ENCODE measurements at places on chromosomes 13 and 19.
A peak's percentile ranks its signal among the peaks of the same experiment; 100 is the strongest.

DNA sequence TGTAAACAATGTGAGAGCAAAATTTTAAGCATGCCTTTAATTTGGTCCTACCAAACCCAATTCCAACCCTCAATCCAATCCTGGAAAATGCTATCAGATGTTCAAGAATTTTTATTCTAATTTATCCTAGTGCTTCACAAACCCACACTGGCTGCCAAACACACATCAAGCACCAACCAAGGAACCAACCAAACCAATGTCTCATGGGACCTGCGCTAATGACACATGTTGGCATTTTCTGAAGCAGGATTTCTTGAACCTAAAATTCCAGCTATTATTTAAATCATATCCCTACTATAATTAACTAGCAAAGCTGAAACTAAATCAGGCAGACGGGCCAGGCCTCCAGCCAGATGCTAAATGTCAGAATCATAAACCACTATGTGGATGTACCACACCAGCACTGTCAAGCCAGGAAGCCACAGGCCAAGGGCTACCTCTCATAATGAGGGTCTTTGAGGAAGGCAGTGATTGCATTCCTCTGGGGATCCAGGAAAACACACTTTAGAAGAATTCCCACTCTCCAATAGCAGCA lies 5.8 kb downstream of the LATS2 start:
- DNase-seq = no peak

- no peak for DNase-seq
These were observed 826.4 kb downstream of the GPC5 start for GRCh38 chr13:92224825-92225224.

DNA sequence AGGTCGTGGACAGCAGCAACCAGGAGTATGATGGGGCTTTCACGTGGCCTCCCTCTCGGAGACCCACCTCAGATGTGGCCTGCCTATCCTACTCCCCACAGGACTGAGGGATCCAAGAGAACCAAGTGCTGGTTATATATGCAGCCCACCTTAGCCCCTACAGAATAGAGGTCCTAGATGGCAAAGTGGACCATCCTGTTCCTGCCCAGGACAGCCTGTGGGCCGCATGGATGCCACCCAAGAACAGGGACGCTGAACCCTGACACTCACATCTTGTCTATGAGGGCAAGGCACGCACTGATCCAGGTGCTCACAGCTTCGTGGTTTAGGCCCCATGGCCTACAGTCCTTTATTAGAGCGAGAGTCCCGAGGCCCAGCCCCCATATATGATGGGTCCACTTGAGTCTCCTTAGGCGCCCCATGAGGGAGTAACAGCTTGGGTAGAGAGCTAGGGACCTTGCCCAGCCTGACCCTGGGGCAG lies 1.5 kb upstream of the SLC27A5 start:
- DNase-seq = no peak

GRCh38 chr13:34349091-34349722 lies 531.3 kb downstream of the RFC3 start:
- no peak for DNase-seq

GRCh38 chr19:9144920-9145319 lies 4.7 kb downstream of the ZNF317 start:
- DNase-seq = no peak

DNA sequence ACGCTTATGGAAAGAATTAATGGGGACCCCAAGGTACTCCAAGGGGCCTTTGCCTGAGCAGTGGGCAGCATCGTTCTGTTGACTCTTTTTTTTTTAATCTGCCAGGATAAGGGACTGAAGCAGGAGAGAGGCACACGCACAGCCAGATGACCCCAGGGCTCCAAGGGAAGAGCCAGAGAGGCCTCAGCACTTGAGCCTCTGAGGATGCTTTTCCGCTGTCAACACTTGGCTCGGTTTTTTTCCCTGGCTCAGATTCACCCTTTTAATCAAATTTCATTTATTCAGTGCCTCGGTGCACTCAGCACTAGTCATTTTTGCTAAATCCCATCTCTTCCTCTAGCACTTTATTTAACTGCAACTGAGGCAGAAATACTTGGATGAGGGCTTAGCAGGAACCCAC lies 226.3 kb downstream of the FGF9 start:
- no peak for DNase-seq

DNA sequence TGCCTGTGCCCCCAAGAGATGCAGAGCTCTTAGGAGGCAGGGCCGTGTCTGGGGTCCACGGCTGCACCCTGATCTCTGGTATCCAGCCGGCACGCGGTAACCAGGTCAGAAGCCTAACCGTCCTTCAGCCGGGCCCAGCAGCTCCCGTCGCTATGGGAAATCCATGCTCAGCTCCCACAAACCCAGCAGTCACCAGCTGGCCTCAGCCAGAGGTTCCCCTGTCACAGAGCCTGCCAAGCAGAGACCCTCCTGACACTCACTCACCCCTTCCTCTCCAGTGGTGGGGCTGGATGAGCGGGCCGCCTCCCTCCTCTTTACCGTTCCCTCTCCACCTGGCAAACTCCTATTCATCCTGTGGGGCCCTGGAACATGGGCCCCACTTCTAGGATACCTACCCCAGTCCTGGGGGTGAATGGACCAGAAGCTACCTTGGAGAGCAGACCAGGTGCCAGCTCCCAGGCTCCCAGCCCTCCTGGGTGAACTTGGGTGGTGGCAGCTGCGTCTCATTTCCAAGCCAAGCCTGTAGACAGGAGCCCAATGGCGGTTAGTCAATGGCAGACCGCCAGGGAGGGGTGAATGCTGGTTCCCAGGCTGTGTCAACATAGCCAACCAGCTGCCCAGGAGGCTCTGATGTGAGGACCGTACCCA lies 21.4 kb upstream of the TCF3 start:
- DNase-seq = no peak

DNA sequence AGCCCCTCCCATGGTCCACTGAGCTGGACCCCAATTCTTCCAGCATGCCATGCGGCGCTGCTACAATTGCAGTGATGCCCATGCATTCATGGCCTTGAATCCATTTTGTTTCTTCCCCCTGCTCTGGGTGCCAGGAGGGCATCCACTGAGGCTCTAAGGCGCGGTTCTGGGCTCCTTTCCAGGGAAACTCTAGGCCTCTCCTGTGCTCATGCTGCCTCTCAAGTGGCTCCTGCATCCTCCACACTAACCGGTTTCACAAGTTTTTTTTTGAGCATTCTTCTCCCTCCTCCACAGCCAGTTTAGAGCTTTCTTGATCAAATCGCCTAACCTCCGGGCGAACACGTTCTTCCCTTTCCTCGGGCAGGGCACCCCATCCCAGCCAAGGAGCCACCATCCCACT lies 69.1 kb upstream of the FLT1 start:
- DNase-seq = no peak

- DNase-seq = peak; percentile 35
These were observed 396 bp downstream of the RTN2 start for GRCh38 chr19:45496349-45496953.

- no peak for DNase-seq
These were observed 44.1 kb upstream of the RFXAP start for GRCh38 chr13:36774931-36775330.

- DNase-seq = no peak
These were observed 97.5 kb downstream of the TNFRSF19 start for GRCh38 chr13:23667750-23668149.

DNA sequence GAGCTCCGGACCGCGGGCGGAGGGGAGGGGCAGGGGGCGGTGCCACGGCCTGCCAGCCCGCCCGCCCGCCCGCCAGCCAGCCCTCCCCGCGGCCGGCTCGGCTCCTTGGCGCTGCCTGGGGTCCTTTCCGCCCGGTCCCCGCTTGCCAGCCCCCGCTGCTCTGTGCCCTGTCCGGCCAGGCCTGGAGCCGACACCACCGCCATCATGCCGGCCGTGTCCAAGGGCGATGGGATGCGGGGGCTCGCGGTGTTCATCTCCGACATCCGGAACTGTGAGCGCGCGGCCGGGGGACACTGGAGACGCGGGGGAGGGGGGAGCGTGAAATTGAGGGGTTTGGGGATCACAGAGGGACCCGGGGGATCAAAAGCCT lies at the start of gene AP2A1:
TSS of gene AP2A1 (plus strand) at position 72 of the 370 bp plus-strand sequence. CDS start at position 205, 133 bp downstream.
- DNase-seq = no peak

- no peak for DNase-seq
These were observed 28.5 kb upstream of the ARGLU1 start for GRCh38 chr13:106596275-106596937.

GRCh38 chr19:8340341-8341096 lies 2.5 kb downstream of the KANK3 start:
- no peak for DNase-seq

DNA sequence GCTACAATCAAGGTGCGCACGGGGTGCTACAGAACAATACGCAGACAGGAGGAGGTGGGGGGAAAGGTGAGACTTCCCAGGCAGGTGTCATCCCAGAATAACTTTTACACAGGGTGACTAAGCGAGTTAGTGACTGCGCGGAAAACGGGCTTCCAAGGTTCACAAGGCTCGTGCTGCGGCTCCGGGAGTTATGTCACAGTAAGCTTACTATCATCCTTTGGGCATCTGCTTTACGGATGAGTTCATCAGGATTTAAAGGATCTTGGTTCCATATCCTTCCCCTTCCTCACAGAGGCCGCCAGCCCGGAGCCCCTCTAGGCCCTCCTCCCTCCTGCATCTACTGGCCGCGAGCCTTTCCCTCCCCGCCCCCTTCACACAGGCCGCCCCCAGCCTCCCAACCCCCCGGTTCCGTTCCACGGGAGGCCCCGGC lies 474 bp upstream of the IFT88 start:
- peak; percentile 94 for DNase-seq

- DNase-seq = no peak
These were observed 13.6 kb downstream of the LTBP4 start for GRCh38 chr19:40614622-40615411.

GRCh38 chr19:31676271-31677004 lies 327.2 kb upstream of the TSHZ3 start:
- DNase-seq = no peak

GRCh38 chr13:76379341-76380105 lies 506.7 kb downstream of the KCTD12 start:
- no peak for DNase-seq

DNA sequence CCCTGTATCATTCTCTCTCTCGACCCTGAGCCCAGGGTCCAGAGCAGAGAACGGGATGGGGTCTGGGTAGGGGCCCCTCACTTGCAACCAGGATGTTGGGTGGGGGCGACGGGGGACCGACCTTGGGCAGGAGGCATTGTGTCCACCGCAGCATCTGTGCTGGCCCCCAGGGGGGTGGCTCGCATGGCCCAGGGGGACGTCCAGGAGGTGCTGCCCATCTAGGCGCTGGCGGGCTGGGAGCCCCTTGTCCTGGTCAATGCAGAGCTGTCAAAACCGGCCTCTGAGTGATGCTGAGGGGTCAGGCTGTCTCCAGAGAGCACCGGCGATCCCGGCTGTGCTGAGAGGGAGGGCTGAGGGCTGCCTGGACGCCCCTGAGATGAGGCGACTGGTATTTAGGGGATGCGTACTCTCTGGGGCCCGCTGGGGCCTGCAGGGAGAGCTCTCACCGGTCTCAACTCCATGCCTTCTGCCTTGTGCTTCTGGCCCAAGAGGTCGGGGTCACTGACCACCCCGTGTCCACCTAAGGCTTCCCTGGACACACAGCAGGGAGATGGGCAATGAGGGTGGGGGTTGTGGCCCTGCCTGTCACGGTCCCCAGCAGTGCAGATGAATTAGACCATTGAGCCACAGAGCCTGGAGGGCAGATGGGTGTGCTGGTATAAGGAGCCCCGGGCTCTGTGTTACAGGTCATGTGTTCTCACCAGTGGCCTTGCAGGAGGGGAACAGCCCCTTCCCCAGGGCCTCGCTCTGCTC lies 8.6 kb downstream of the RPS9 start:
- peak; percentile 61 for DNase-seq

GRCh38 chr13:37175996-37176395 lies 70.5 kb upstream of the CSNK1A1L start:
- DNase-seq = no peak

DNA sequence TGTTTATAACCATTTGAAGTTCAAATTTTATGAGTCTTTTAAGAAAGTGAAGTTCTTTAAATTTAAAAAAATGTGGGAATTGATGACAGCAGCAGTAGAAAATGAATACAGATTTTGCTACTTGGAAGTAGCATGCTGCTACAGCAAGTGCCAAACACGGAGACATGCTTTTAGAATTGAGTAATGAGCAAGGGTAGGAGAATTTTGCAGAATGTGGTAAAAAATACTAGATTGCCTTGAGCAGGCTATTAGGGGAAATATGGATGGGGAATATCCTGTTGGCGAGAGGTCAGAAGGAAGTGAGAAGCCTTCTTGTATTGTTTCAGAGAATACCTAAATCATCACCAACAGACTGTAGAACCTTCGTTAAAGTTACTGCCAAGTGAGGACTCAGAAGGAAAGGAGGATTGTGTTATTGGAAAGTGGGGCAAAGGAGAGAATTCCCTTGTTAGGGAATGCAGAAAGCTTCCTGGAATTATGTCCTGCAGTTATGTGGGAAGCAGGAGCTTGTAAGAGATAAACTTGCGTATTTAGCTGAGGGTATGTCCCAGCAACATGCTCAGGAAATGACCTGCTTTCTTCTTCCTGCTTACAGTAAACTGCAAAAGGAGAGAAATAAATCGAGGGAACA lies 32.4 kb upstream of the OXGR1 start:
- DNase-seq = no peak

- no peak for DNase-seq
These were observed 6.8 kb upstream of the ERF start for GRCh38 chr19:42261763-42262162.

- no peak for DNase-seq
These were observed 10.1 kb downstream of the RHPN2 start for GRCh38 chr19:33054623-33055022.

GRCh38 chr13:30308548-30308947 lies 1.2 kb upstream of the KATNAL1 start:
- DNase-seq = no peak

- no peak for DNase-seq
These were observed 245.7 kb downstream of the DNAJC15 start for GRCh38 chr13:43269037-43269481.

GRCh38 chr19:13783565-13784500 lies 9.6 kb downstream of the C19orf53 start:
- DNase-seq = no peak

GRCh38 chr13:112885782-112886268 lies 83.2 kb upstream of the MCF2L start:
- no peak for DNase-seq

DNA sequence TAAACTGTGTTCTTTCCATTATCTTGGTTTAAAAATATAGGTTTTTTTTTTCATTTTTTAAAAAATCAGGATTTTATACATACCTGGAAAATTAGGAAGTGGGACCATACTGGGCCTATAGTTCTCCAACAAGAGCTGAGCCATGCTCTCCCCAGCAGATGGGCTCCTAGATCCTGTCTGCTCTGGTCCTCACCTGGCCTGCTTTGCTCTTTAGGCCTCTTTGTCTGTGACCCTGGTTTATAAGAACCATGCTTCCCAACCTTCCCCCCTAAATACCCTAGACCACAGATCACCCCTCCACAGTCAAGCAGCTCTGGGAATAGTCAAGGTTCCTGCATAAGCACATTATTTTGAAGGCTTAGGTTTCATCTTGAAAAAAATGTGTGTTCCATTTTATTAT lies 185.0 kb upstream of the TSHZ3 start:
- no peak for DNase-seq
